ENCODE measurements at places on chromosomes 4 and X. TPM values are rescaled to one million over a fixed set of nuclear protein-coding genes. Genes with fewer than 3 reads are reported as not detected.

The AWAT2 gene
- polyA plus RNA-seq, result not detected

DNA sequence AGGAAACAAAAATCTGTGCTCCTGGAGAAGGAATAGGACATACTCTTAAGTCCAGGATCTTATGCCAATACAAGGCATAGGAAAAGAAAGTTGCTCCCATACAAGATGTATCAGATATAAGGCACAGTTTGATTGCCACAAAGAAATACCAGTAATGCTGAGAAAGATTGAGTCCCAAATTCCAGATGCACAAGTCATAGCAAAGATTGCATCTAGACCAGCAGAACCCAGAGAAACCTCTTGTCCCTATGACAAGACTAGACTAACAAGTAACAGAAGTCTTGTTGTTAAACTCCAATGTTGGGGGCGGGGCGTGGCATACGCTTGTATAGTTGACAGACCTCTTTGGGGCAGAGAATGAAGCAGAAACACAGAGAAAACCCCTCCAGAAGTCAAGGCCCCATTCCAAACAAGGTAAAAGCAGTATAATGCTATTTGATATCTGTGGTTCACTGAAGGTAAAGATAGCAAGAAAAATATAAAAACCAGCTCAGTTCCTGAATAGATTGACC is 671.5 kb upstream of the GRIA3 start:
- DNase-seq, result no peak

- no peak for DNase-seq
Measured at GRCh38 chrX:155997436-155997835, at the start of gene IL9R. Gene IL9R (plus strand): TSS chrX:155997696. CDS start chrX:155997760, 64 bp downstream.

GRCh38 chr4:173307778-173308177 is 26.4 kb downstream of the HMGB2 start:
- no peak for DNase-seq

- DNase-seq, result no peak
Measured at GRCh38 chr4:182513587-182514291, 270.5 kb downstream of the TENM3 start.

GRCh38 chr4:74764119-74764518 is 30.2 kb downstream of the BTC start:
- DNase-seq, result no peak

DNA sequence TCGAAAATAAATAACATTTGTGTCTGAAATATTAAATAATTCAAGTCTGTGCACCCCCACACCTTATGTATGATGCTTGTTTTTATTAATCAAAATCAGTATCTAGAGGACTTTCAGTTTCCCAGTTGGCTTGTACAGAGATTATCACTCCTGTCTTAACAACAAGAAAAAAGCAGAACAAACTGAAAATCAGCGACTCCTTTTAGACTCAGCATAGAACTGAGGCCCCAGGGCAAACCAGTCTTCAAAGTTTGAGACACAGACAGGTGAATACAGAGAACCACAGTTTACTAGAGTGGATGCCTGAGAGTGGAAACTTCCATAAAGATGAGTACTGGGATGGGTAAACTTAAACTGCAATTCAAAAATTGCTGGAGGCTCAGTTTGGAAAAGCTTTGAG is 142.8 kb upstream of the KLF8 start:
- DNase-seq, result no peak

GRCh38 chr4:4852591-4853362 is 6.7 kb upstream of the MSX1 start:
- DNase-seq, result no peak

DNA sequence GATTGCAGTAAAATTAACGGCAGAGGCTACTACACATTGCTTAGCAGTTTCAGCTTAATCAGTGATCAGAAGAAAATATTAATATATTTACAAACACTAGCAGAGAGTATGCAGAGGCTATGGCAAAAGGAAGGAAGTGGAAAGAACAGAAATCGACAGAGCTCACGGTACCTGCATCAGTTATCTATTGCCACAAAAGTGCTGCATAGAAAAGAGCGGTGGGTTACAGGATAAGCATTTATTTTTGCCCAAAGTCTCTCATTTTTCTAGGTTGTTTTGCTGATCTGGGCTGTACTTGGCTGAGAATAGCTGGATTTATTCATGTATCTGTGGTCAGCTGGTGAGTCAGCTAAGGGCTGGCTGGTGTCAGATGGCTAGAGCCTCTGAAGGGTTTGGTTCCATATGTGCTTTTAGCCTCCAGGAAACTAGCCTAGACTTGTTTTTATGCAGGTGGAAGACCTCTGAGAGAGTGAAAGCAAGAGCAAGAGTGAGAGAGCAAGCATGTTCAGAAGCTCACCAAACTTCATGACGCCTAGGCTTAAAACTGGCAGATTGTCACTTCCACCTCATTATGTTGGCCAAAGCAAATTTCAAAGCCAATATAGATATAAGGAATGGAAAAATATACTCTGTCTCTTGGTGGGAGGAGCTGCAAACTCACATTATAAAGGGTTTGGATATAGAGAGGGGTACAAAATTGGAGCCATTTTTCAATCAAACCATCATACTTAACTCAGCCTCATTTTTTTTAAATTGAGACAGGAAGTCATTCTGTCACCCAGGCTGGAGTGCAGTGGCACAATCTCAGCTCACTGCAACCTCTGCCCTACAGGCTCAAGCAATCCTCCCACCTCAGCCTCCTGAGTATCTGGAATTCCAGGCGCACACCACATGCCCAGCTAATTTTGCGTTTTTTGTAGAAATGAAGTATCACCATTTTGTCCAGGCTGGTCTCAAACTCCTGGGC is 153.2 kb upstream of the RPL34 start:
- no peak for DNase-seq

All from renal pelvis (tissue), 12 donors.